ENCODE measurements at places on chromosomes 4 and X.

- DNase-seq: no peak
Measured at GRCh38 chr4:1763550-1764080, 29.5 kb upstream of the FGFR3 start.

DNA sequence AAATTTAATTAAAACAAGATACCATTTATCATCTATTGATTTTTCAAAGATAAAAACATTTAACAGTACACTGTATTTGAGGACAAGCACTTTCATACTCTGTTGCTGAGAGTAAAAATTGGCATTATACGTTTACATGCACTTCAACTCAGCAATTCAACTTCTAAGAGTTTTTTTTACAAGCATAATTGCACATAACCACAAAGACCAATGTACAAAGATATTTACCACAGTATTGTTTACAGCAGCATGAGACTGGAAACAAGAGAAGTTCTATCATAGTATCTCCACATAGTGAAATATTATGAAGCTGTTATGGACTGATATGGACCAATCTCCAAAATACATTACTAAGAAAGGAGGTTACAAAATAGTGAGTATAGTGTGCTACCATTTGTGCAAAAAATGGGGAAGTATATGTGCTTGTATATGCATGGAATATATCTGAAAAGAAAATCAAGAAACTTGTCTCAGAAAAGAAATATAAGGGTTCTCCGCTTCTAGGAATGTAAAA is 10.9 kb downstream of the GAB3 start:
- DNase-seq: no peak

DNA sequence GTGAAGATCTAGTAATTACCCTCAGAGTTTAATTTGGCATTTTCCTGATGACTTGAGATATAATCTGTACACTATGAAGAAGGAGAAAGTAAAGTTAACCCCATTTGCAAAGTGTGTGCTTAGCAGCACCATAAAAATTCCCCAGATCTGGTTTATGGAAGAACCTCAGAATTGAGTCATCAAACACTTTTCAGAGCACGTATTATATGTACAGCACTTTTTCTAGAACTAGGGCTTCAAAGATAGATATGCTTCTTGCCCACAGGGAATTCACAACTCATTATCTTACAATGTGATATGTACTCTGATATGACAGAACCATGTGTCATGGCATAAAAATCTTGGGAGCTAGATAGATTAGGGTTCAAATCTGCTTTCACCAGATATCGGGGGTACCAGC is 150.9 kb downstream of the SLC10A7 start:
- DNase-seq: no peak

DNA sequence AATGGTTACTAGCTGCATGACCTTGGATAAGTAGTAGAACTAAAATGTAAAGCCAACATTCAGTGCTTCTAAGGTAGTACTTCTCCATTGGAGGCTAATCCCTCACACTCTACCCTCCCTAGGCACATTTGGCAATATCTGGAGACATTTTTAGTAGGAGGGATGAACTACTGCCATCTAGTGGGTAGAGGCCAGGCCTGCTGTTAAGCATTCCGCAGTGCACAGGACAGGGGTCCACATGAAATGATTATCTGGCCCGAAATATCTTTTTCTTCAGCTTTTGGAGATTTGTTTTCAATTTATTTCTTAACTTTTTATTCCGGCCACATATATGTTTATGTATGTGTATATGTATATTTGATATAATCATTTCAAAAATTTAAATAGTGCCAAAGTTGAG is 36.0 kb upstream of the SPANXC start:
- DNase-seq: no peak

DNA sequence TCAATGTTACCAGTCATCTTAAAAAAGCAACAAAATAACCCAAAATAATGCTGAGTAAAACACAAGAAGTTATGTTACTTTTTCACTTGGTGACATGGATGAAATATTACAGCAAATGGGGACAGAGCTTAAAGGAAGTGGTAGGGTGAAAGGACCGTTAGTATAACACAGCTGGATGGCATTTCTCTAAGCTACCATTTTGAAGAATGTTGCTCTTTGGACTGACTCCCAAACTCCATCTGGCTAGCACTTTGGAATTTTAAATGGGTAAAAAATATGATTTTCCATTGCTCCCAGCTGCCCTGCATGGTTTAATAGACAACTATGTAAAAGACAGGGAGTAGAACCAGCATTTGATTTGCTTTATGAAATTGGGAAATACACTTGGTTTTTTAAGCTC is 27.6 kb downstream of the CLCN5 start:
- no peak for DNase-seq
